ENCODE measurements at places on chromosomes 7 and 10.

- no peak for DNase-seq
These were observed 231.8 kb upstream of the DKK1 start for GRCh38 chr10:52082307-52082706.

- no peak for DNase-seq
These were observed 1.9 kb upstream of the ITPRIP start for GRCh38 chr10:104340111-104340526.

- no peak for DNase-seq
These were observed 6.7 kb downstream of the CEP55 start for GRCh38 chr10:93503075-93503474.

DNA sequence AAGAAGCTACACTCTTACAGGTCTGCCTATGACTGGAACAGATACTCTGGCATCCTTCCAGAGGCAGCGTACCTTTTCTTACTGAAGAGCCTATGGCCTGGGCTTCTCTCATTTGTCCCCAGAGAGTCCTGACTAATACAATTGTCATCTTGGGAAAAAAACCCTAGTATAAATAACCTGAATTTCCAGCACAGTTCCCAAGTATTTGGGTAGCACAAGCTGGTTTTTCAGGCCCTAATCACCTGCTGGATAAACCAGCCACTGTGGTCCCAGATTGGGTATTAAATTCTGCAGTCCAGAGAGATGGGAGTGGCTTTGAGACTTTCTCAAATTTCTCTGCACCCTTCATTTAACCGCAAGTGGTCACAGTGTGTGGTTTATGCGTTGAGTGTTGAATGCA lies 186.8 kb upstream of the NEBL start:
- DNase-seq, result no peak

- DNase-seq, result no peak
These were observed 271.2 kb upstream of the IMMP2L start for GRCh38 chr7:111833466-111833865.

DNA sequence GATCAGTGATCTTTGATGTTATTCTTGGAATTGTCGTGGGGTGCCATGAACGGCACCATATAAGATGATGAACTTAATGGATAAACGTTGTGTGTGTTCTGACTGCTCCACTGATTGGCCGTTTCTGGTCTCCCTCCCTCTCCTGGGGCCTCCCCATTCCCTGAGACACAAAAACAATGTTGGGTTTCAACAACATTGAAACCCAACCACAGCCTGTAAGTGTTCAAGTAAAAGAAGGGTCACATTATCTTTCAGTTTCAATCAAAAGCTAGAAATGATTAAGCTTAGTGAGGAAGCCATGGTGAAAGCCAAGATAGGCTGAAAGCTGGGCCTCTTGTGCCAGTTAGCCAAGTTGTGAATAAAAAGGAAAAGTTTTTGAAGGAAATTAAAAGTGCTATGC lies 19.5 kb downstream of the EN2 start:
- DNase-seq, result no peak

- DNase-seq, result no peak
These were observed 150.0 kb upstream of the PRR15 start for GRCh38 chr7:29413626-29414136.

DNA sequence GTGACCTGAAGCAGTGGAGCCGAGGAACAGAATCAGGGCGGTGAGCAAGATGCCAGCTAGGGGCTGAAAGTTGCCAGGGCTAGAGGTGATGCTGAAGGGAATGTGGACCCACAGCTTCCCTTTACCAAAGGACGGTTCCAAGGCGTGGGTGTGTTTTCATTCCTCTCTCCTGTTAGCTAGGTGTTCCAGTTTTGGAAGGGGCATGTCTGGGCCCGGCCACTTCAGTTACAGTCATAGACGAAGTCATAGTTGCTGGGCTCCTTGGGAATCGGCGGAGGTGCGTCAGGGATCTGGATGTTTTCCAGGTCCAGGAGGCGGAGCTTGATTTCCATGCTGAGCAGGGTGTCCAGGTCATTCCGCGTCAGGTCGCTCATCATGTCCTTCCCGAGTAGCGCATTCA lies 131.0 kb upstream of the AOAH start:
- DNase-seq, result no peak

- no peak for DNase-seq
These were observed 72.8 kb upstream of the KAT6B start for GRCh38 chr10:74753442-74754211.

- no peak for DNase-seq
These were observed 88.0 kb upstream of the ADAM12 start for GRCh38 chr10:126476246-126476645.

DNA sequence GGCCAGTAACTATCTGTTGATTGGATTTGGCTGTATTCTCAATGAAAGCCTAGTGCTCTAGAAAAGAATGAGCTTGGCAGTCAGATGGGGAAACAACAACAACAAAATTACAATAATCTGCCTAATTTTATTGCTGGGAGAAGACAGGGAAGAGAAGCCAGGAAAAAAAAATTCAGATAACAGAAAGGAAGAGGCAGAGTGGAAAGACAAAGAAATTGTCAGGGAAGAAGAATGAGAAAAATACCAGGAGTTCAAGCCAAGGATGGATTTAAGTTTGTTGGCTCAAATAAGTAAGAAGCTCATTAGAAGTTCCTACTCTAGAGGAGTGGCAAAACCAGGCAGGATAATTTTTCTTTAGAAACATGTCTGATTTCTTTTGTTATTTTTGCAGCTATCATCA lies 45.9 kb upstream of the PRKG1 start:
- no peak for DNase-seq

GRCh38 chr7:150968734-150969372 lies 9.3 kb downstream of the KCNH2 start:
- no peak for DNase-seq
